ENCODE measurements at places on chromosomes 2 and 18.

DNA sequence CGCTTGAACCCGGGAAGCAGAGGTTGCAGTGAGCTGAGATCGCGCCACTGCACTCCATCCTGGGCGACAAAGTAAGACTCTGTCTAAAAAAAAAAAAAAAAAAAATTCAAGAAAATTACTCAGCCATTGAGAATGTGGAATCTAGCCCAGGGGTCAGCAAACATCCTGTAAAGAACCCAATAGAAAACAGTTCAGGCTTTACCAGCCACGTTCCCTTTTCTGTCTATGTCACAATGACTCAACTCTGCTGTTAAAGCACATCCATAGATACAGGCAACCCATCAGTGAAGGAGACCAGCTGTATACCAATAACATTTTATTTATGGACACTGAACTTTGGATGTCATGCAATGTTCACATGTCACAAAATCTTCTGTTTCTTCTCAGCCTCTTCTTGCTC lies 435.6 kb upstream of the GYPC start:
- DNase-seq: peak; percentile 80

DNA sequence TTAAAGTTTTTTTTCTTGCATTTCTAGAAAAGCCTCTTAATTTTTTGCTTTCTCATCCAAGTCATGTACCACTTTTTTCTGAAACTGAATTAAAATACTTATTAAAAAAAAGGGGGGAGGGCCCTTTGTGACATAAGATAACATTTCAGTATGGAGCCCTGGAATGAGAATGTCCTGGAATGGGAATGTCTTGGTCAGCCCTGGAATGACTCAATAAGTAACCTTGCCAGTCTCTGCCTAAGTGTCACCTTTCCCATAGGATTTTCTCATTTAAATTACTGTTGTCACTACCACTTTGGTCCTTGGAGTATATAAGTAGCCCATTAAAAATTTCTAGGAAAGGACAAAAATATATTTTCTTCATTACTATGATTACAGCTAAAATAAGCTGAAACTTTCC lies 4.7 kb downstream of the UBXN2A start:
- DNase-seq: peak; percentile 55

- DNase-seq: no peak
Observed at GRCh38 chr18:31586616-31587015, 5.1 kb upstream of the TTR start.

DNA sequence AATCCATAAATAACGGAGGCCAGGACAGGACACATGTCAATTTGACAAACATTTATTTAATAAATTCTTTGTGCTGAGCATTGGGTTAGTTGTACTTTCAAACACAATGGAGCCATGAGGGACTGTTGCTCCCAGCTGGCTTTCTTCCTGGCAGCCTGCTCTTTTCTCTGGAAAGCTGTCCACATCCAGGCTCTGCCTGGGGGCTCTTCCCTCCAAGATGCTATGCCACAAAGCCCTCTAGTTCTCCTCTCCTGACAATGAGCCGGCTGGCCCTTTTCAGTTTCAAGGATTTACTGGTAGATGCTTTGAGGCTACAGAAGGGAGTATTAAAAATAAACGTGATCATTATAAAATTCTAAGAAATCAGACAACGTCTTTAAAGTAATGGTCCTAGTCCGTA lies 44.1 kb upstream of the SLC14A2 start:
- no peak for DNase-seq

- DNase-seq: no peak
Observed at GRCh38 chr18:2986150-2986865, 26.6 kb downstream of the LPIN2 start.

GRCh38 chr18:40464032-40464431 lies 1491.0 kb upstream of the PIK3C3 start:
- DNase-seq: no peak

GRCh38 chr2:25222477-25223121 lies 54.2 kb upstream of the POMC start:
- DNase-seq: no peak

- no peak for DNase-seq
Observed at GRCh38 chr18:3449512-3450011, 410 bp upstream of the TGIF1 start.

GRCh38 chr2:106038601-106039375 lies 155.3 kb downstream of the UXS1 start:
- no peak for DNase-seq

- DNase-seq: peak; percentile 10
Observed at GRCh38 chr2:214232271-214232670, 178.6 kb upstream of the VWC2L start.

DNA sequence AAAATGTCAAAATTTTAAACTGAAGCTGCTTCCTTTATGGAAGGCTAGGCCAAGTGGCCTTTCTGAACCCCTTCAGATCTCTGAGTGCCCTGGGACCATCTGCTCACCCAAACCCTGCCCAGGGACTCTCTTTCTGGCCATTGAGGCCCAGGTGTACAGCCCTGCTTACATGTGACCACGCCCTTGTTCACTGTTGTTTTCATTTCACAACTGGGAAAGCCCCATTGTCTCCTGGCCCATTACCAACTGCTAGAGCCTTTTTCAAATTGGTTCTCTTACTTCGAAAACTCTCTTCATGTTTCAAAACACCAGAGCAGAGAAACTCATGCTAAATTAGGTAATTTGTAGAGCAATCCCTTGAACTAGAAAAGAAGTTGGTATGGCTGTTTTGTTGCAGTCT lies 219.5 kb upstream of the TANK start:
- DNase-seq: no peak

DNA sequence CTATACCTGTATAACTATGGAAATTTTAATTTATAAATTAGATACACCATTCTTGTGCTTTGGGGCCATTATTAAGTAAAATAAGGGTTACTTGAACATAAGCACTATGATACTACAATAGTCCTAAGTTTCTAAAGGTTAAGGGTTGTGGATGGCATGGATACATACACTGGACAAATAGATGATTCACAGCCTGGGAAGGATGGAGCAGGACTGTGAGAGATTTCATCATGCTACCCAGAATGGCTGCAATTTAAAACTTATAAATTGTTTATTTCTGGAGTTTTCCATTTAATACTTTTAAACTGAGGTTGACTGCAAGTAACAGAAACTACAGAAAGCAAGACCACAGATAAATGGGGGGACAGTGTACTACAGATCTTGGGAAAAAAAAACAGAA lies 295.8 kb upstream of the ZNF804A start:
- no peak for DNase-seq

DNA sequence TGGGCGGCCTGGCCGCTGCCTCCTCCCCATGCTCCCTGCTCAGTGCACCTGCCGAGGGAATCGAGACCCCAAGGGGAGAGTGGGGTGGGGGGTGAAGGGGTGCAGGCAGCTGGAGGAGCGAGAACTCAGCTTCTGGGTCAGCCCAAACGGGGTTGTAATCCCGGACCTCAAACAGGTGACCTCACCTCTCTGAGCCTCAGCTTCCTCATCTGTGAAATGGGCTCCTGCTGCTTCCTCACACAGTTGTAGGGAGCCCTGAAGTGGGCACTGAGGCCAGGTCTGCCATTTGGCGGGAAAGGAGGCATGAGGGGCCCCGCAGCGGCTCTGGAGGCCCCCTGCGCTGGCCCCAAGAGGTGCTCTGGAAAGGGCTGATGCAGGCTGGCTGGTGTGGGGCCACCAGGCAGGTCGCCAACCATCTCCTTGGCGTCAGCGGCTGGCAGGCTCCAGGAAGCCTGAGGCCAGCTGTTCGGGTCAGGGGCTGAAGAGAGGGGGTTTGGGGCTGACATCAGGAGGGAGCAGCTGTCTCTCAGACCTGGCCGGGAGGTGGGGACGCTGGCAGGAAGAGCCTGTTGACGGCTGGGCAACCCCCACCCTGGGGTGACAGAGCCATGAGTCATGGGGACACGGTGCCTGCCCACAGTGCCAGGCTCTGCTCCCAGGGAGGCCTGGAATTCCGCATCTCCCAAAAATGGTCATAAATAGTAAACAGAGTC lies 4.9 kb downstream of the KLHL30 start:
- peak; percentile 93 for DNase-seq

- DNase-seq: no peak
Observed at GRCh38 chr2:11417946-11418585, 47.9 kb downstream of the E2F6 start.

- DNase-seq: no peak
Observed at GRCh38 chr2:153971250-153971649, 99.5 kb downstream of the GALNT13 start.

DNA sequence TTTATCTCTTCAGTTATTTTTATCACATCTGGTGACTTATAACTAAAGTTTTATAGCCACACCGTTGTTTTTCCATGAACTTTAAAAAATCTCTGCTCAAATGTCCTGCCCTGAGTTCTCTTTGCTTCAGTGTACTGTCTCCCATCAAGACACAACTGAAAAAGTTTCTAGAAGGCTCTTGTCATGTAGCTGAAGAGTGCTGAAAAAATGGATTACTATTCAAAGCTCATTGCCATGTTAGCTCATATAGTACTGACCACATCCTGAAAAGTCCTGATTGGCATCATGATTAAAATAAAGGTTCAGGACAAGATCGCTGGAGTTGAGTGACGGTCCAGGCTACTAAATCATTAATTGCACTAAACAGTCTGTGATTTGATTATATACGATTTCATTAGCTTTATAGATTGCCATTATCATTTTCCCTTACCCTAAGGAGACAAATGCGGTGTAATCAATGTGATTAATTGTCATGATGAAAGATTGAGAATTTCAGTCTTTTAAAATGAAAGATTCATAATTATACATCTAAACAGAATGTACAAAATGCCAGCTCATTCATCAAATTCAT lies 62.2 kb downstream of the MFSD6 start:
- DNase-seq: peak; percentile 6

- DNase-seq: no peak
Observed at GRCh38 chr18:77132369-77133050, at the start of gene MBP. TSS of gene MBP (minus strand) at chr18:77132783. CDS start at chr18:77105261, 27,522 bp downstream.

DNA sequence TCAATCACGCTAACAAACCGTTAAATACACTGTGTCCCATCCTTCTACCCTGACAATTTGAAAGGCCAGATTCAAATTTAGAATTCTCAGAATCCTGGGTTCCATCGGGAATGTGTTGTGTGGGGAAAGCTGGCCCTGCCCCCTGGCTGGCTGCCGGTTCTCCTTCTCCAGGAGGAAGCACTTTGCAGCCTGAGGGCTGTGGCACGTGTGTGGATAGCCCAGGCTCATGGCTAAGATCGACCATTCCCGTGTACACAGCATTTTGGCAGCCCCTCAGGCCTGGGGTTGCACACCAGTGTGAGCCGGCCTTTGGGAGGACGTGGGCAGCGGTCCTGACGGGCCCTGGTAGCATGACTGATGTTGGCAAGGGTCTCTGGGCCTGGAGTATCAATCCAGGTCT lies 51.0 kb upstream of the ROCK2 start:
- no peak for DNase-seq

DNA sequence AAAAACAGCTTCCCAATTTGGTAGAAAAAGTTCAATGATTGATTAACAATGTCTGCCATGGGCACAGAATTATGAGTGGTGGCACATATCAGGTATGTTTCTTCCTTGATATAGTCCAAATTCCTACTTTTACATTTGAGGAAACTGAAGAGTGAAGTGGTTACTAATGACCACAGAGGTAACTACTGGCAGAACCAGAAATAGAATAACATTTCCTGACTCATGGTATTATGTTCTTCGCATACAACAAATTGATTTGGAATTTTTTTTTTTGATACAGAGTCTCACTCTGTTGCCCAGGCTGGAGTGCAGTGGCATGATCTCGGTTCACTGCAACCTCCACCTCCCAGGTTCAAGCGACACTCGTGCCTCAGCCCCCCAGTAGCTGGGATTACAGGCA lies 6.0 kb upstream of the NFE2L2 start:
- no peak for DNase-seq

DNA sequence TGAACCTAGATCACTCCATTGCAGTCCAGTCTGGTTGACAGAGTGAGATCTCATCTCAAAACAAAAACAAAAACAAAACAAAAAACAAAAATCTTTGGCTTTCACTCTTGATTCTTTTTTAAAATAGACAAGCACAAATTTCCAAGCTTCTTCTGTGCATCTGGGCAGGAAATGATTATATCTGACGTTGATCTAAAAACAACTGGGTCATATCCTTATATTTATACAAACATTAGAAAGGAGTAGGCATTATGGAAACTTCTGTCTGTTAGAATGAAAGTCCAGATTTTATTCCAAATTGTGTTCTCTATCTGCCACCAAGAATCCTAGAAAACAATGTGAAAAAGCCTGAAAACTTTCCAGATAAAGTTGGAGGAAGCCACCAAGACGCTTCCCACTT lies 26.2 kb upstream of the PMAIP1 start:
- DNase-seq: peak; percentile 29

GRCh38 chr2:21229302-21229701 lies 105.5 kb downstream of the TDRD15 start:
- no peak for DNase-seq

GRCh38 chr2:18829251-18829902 lies 240.0 kb upstream of the NT5C1B start:
- peak; percentile 90 for DNase-seq

- DNase-seq: no peak
Observed at GRCh38 chr2:191617575-191617974, 60.4 kb upstream of the NABP1 start.

DNA sequence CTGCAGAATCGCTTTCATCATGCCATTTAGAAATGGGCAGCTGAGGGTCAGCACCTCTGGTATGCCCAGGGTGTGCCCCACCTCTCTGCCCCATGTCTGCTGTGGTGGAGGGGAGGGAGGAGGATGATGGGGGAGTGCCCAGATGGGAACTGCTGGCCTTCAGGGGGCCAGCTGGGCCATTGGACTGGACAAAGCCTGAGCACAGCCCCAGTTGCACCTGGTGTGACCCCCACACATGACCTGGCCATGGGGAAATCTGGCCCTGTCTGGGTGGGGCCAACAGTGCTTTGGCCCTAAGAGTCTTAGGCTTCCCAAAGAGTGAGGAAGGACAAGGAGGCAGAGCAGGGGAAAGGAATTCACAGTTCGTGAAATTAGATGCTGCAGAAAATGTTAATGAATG lies 44.1 kb downstream of the CTIF start:
- no peak for DNase-seq

DNA sequence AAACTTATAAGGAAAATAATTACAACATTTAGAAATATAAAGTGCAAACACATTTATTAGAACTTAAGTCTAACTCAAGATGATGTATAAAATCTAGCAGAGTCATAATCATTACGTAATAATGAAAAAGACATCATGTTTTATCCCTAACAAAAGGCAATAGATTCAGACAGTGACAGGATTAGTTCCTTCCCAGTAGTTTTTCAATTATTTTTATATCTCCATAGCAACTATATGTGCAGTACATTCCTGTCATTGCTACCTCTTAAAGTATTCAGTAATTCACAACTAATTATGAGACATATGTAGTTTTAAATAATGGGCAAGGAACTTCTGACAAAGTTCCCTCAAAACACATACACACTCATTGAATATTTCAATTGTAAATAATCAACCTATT lies 687.9 kb downstream of the CCDC85A start:
- peak; percentile 54 for DNase-seq

- no peak for DNase-seq
Observed at GRCh38 chr2:173753441-173753840, 211.7 kb downstream of the SP3 start.

GRCh38 chr2:145018502-145018901 lies 498.6 kb upstream of the ZEB2 start:
- DNase-seq: no peak

- DNase-seq: peak; percentile 65
Observed at GRCh38 chr18:55233857-55234256, 274.6 kb upstream of the CCDC68 start.

Data from EH (cell line).